ENCODE measurements at places on chromosomes 4 and X.

DNA sequence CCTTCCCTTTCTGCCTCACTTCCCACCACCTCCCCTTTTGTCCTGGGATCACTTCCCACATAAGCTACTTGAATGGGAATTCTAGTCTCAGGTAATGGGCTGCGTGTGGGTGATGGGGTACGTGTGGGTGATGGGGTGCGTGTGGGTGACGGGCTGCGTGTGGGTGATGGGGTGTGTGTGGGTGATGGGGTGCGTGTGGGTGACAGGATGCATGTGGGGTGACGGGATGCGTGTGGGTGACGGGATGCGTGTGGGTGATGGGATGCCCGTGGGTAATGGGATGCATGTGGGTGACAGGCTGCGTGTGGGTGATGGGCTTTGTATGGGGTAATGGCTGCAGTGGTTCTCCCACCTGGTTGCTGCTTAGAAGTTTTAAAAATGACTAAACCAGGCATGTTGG, 43.6 kb downstream of the EVC2 start:
- DNase-seq: no peak

DNA sequence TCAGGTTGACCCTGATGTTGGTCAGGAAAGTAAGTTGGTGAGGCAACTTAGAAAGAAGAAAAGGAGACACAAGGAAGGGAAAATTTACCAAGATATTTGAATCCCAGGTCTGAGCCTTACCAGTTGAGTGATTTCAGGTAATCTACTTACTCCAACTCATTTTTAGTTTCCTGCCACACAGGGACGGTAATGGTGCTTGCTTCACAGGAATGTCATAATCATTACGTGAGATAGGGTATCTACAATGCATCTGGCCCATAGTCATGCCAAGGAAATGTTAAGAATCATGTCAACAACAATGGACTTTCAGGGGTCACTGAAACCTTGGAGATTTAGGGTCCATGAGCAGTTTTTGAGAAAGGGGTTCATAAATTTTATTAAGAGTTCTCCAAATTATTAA, 195.4 kb upstream of the HHIP start:
- no peak for DNase-seq

GRCh38 chr4:47774079-47774478, 63.8 kb downstream of the CORIN start:
- DNase-seq: no peak

GRCh38 chr4:170400361-170400760, 310.6 kb upstream of the AADAT start:
- DNase-seq: no peak

DNA sequence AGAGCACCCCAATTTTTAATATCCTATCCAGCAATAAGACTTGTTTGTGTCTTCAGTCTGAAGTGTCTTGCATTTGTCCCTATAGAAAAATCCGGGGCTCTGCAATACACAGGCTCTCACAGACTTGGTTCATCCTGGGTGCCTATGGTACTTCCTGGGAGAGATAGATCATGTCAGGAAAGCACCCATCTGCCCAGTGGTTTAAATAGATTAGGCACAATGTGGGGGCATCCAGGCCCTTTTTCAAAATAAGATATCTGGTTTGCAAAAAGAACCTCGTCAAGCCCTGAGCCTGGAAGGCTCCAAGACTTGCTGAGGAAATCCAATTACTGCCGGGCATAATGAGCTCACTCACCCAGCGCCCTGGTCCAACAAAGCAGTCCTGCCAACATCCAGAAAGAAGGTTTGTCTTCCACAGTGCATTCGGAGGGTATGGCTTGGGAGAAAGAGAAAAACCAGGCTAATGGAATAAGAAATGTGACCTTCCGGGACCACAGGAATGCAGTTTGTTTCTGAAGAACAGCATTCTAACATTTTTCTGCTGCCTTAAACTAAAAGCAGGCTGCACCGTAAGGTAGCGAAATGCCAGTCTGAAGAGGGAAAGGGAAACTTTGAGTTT, 11.6 kb downstream of the JAKMIP1 start:
- no peak for DNase-seq

- no peak for DNase-seq
Measured at GRCh38 chr4:6804082-6804752, 21.7 kb downstream of the KIAA0232 start.

DNA sequence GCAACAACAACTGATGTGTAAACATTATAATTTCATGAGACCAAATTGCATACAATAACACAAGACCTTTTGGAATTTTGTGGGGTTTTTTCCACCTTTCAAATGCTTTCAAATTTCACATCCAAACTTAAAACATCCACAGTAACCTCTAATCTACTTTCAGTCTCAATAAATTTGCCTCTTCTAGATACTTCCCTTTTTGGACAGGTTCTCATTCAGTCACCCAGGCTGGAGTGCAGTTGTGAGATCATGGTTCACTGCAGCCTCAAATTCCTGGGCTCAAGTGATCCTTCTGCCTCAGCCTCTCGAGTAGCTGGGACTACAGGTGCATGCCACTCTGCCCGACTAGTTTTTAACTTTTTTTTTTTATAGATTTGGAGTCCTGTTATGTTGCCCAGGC, 556.6 kb downstream of the NLGN4X start:
- DNase-seq: no peak

GRCh38 chrX:12580548-12580947, 210.7 kb upstream of the PRPS2 start:
- DNase-seq: no peak

DNA sequence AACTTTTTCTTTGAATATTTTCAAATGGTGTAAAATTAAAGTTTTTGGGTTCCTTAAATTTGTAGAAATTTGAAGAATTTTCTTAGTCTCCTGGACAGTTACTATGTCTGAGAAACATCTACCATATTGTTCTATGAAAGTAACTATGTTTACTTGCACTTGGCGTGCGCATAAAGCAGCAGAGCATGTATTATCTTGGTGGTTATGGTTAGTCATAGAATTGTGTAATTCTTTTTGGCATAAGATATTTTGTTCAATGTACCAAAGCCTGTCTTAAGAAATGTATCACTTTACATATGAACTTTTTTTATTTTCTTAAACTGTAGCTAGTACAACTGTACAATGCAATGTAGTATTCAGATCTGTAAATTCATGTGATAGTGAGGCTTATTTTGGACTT, 49.2 kb downstream of the CDS1 start:
- no peak for DNase-seq

DNA sequence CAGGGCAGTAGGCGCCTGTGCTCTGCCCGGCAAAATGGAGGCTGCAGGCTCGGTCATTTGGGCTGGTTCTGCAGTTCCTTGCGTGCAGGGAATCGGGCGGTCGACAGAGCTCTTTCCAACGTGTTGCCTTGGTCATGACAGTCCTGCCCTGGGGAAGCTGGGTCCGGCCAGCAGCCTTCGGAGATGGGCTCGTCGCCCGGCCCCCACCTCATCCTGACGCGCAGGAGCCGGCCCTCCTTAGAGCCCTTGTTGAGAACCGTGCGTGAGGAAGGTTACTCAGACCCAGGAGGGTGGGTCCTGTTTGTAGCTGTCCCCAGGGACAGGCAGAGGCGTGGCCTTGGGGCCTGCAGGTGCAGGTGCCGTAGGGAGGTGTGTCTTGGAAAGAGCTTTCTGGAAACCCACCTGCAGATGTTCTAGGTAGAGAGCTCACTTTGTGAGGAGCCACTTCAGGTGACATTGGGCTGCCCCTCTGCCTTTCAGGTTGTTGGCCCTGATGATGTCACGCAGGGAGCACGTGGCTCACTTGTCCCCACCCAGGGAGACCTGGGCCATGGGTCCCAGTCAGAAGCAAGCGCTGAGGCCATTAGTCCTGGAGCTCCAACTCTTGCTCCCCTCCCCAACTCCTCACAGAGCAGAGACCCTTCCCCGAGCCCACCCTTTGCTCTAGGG, 15.2 kb upstream of the HGFAC start:
- no peak for DNase-seq

DNA sequence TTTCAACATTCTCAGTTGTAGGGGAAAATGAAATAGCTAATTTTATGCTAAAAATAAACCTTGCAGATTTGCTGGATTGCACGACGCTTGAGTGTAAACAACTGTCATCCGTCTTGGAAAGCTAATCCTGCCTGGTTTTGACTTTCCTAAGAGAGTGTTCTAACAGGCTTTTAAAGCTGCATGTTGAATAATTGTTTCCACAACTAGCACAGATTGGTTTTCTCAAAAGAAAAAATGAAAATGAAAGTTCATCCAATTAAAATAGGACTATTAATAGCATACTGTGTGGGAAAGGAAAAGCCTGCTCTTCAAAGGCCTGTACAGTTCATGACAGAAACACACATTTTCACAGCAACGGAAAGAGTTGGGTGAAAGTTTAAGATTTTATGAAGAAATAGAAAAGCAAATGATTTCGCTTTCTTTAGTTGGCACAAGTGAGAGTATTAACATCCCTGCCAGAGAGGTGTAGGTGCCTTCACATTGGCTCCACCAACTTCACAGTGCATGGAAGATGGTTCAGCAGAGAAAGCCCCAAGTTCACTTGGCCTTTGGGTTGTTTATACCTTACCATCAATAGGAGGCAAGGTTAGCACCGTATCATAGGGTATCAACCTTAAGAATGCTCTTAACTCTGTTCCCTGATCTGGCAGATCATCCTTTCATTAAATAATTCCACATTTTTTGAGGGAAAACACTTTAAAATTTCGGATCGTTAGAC, 140.0 kb upstream of the GUCY1A1 start:
- DNase-seq: no peak

- DNase-seq: no peak
Measured at GRCh38 chr4:147430111-147430510, 50.8 kb upstream of the EDNRA start.

- DNase-seq: no peak
Measured at GRCh38 chr4:34362654-34363053, 1881.7 kb downstream of the ARAP2 start.

- DNase-seq: no peak
Measured at GRCh38 chr4:6107114-6107791, 89.0 kb upstream of the C4orf50 start.

DNA sequence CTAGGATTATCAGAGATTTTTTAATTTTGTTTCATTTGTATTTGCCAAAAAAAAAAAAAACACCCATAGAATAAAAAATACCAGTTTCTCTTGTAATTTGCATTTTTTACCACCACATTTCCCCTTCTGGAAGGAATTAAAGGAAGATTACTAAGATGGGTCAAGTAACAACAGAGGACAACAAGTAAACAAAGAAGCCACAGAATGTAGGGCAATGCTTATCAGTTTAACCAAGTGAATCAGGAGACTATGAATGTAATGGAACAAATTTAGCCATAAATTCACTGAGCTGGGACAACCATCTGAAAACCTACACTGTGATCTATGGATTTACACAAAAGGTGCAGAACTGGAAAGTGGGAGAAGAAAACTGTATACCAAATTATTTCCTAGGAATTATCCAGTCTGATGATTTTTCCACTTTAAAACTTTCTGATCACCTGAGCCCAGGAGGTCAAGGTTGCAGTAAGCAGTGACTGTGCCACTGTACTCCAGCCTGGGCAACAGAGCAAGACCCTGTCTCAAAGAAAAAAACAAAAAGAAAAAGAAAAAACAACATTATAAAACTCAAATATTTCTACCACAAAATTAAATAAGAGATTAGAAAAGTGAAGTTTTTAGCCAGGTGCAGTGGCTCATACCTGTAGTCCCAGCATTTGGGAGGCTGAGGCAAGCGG, 32.4 kb downstream of the LRBA start:
- no peak for DNase-seq

DNA sequence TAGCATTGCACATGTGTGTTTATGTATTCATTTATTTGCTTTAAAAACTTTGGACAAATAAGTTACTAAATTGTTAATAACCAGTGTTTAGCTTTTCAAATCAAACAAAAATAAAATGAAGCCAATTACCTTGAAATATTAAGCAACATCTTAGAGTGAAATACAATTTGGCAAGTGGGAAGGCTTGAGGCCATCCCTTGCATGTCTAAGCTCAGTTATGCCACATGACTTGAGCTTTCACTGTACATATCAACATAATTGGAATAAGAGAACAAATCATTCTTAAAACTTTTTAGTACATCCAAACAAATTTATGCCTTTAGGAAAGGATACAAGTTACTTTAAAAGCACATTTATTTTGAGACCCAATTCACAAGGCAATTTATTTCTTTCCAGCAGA, 640.6 kb downstream of the SPRY1 start:
- no peak for DNase-seq

DNA sequence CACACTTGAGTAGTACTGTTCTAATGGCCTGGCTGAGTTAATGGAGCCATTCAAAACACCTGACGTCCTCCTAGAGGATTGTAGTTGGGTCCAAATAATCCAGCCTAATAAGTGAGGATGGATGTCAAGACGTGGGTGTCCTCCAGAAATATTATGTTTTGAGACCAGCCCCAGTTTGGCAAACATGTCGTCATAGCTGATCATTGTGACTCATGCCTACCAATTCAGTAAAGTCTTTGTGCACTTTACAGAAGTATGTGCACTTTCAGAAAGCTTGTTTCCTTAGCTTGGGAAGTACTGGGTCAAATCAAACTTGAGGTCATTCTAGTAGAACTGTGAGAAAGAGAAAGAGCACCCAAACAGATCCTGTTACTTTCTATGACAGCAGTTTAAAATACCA, 37.6 kb upstream of the GLRA2 start:
- DNase-seq: no peak

- DNase-seq: no peak
Measured at GRCh38 chr4:184433258-184433892, 41.0 kb downstream of the IRF2 start.

- no peak for DNase-seq
Measured at GRCh38 chr4:120963449-120963848, 40.9 kb upstream of the PRDM5 start.

GRCh38 chrX:130145123-130145522, 20.5 kb downstream of the AIFM1 start:
- DNase-seq: no peak

DNA sequence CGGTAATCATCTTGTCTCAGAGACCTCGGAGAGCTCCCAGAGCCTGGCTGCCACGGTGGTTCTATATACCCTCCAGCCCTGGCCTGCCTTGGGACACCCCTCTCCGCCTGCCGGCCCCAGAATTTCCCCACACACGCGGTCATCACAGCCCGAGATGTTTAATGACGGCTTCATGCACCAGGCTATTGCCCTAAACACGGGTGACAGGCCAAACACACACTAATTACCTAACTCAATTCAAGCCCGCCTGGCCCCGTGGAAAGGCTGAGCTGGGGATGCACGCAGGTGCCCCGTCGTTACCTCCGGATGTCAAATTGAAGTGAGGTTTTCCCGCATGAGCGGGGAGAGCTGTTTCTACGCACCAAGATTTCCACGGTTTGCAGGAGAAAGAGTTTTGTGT, 72.9 kb upstream of the PPP2R3B start:
- DNase-seq: no peak
